Activated CD8-positive, alpha-beta memory T cell treated with anti-CD3 and anti-CD28 coated beads for 1 hour (primary cell): ENCODE measurements at places on chromosomes 12 and 14.

GRCh38 chr12:102172436-102172835 lies 25.2 kb downstream of the PMCH start:
- DNase-seq = no peak

GRCh38 chr12:79414252-79414651 lies 276.5 kb downstream of the PAWR start:
- DNase-seq = no peak

- DNase-seq = no peak
Observed at GRCh38 chr14:54377501-54377900, 19.3 kb upstream of the CDKN3 start.

GRCh38 chr12:23236066-23236780 lies 611.3 kb downstream of the ETNK1 start:
- DNase-seq = no peak

DNA sequence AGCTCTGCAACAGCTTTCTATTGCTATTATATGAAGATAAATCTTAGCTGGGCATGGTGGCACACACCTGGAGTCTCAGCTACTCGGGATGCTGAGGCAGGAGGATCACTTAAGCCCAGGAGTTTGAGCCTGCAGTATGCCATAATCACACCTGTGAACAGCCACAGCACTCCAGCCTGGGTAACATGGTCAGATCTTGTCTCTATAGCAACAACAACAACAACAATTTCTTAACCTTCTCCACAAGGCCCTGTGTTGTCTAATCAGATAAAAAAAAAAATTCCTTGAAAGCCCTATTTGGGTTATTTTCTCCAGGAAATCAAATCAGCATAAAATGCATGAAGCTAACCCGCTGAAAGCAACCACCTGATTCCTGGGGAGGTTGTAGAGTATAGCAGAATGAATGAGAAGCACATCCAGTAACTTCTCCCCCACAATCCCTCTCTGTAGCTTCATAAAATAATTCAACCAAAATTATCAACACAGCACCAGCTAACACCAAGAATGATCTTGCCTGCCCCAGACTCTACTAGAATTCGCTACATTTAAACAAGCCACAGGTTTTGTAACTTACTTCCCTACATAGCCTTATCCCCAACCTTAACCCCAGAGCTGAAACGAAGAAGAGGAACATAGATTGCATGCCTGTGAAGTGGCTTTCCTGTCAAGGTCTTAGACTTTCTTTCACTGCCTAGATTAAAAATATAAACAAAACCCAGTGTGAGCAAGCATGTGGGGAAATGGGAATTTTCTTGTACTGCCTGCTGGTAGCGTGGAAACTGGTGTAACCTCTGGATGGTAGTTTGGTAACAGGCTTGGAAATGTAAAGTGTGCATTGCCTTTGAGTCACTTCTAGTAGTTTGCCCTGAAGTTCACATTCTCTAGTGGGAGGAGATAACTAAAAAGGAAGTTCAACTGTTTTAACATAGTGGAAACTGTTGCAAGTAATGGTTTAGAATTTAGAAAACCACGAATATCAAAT lies 6.0 kb upstream of the STK38L start:
- no peak for DNase-seq
